ENCODE measurements at places on chromosomes 4 and X.

DNA sequence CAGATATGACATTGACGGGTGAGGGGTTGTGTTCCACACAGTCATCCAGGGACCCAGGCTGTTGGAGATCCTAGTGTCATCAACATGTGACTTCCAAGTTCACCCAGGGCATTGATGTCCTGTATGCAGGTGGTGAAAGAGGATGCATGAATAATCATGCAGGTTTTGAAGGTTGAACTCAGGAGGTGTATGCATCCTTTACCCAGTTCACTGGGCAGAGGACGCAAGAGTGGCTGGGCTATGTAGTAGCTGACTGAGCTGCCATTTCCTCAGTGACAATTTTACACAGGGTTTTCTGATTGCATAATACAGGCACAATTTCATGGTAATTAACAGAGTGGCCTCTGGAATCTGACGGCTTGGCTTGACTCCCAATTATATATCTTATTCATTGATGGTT, 323.0 kb downstream of the HS3ST1 start:
- DNase-seq, result no peak

DNA sequence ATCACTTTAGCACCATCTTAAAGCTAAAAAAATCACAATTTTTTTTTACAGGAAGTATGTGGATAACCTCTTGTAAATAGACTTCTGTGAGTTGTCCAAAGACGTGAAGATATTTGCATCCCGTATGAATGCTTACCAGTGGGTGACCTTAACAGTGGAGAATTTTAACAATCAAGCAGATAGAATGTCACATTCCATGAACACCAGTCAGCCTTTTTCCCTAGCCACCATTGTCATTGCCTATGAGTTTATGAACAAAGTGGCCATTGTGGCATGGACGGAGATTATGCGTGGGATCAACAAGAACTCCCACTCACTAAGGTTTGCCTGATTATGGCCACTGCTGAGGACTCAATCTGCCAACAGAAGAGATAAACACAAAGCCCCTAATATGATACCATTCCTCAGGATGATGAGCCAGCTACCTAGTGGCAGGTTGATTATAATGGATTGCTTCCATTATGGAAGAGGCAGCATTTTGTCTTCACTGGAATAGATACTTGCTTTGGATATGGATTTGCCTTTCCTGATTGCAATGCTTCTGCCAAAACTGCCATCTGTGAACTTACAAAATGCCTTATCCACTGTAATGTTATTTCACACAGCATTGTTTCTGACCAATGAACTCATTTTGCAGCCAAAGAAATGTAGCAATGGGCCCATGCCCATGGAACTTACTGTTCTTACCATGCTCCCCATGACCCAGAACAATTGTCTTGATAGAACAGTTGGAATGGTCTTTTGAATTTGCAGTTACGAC, 830.9 kb upstream of the NDST4 start:
- DNase-seq, result no peak

DNA sequence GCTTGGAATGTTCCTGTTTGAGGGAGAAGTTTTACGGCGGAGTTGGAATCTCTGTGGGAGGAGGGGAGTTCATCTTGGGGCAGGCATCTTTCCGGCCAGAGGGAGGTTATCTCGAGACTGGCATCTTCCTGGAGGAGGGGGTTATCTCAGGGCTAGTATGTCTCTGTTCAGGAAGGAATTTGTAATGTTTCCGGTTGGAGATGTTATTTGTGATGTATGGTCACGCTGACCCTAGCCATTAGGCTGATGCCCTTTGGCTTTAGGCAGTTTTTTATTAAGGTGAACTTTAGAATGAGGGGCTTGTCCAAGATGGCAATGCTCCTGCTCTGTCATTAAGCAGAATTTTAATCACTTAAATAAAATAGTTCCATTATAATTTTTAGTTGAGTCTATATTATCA, 449.7 kb downstream of the PCDH10 start:
- DNase-seq, result no peak

- DNase-seq, result no peak
Observed at GRCh38 chr4:4859799-4860599, 534 bp downstream of the MSX1 start.

- DNase-seq, result no peak
Observed at GRCh38 chr4:2932321-2932950, 30.8 kb downstream of the NOP14 start.

GRCh38 chrX:16604337-16604736, 45.6 kb upstream of the S100G start:
- DNase-seq, result no peak

- DNase-seq, result peak; percentile 19
Observed at GRCh38 chr4:151409470-151410313, 716 bp downstream of the FHIP1A start.

DNA sequence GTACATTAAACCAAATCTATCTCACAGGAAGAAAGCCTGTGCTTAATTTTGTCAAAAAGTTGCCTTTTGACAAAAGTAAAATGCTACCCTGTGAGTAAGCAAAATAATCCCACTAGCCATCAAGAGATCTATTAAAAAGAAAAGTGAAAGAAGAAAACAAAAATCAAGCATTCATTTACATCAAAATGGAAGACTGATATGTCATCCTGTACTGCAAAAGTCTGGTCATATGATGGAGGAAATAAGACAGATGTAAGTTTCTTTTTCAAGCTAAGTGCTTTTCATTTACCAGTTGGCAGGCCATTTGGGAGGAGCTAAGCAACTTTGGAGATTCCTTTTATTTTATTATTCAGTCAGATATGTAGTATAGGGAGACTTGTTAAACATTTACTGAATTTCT, 387.4 kb downstream of the SPOCK3 start:
- DNase-seq, result no peak

DNA sequence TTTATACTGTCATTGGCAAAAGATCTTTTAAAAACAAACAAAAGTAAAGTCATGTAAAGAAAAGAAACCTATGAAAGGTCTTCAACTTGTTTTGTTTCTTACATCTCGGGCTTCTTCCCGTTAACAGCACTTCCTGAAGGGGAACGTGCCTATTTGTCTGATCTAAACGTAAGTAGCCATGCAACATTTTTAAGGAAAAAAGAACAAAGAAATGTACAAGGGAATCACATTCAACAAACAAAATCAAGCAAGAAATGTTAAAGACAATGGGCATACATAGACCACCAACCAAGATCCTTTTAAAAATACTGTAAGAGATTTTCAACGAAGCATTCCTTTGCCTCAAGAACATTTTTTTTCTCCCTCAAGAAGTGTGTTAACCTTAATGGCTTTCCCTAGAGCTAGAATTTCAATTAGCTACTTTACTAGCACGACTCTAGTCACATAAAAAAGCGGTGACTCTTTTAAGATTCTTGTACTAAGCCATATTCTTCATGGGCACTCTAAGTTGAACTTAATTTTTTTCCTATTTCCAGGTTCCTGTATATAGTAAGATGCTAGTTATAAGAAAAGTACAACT, 112.0 kb upstream of the TTC29 start:
- no peak for DNase-seq

DNA sequence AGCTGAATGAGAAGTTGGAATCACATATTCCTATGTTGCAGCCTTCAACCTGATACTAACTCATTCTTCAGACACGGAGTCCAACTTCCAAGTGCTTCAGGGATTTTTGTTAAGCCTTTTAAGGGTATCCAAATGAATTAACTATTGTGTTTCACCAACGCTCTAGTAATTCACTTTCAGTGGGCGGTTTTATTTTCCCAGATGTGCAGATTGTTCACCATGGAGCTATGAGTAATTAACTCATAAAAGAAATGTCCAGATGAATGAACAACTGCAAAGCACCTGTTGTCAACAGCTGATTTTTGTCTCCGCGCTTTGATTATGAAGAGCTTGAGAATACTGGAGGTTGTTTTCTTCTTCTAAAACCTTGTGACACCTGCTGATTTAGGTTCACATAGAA, 187.6 kb downstream of the CBR4 start:
- no peak for DNase-seq

DNA sequence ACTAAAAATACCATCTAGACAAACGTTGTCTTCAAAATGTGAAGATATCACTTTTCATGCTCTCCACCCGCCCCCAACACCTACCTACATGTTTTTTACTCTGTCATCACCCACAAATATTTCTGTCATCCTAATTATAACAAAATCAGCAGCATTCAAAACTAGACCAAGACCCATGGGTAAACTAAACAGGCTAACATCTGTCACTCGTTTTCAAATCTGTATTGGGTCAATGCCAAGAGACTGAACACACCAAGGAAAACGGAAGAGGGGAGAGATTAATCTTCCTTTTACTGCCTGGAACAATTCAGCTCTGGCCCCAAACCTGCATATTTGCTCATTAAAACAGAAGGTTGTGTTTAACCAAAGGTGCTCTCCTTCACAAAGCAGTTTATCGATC, 17.5 kb downstream of the FAM184B start:
- no peak for DNase-seq

- no peak for DNase-seq
Observed at GRCh38 chr4:110963662-110964280, 340.9 kb upstream of the PITX2 start.

- no peak for DNase-seq
Observed at GRCh38 chrX:28205905-28206304, 224.7 kb upstream of the DCAF8L1 start.

DNA sequence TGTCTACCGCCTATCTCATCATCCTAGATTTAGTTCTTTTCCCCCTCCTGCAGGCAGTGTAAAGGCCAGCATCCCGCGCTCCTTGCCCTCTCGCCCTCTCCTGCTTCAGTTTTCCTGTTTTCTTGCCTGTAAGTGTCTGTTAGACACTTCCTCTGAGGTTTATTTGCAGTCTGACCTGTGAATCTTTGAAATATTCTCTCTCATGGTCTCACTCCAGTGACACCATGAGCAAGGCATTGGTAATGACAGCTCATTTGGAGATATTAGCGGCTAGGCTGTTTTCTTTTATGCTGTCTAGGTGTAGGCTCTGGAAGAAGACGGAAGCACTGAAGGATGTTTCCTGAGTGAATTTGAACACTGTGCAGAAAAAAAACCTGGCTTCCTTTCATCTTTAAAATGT, 179.6 kb downstream of the KDR start:
- no peak for DNase-seq

- DNase-seq, result peak; percentile 55
Observed at GRCh38 chrX:129654652-129655546, at the start of gene APLN. TSS of gene APLN (minus strand) at chrX:129654956. CDS start at chrX:129654630, 326 bp downstream.

DNA sequence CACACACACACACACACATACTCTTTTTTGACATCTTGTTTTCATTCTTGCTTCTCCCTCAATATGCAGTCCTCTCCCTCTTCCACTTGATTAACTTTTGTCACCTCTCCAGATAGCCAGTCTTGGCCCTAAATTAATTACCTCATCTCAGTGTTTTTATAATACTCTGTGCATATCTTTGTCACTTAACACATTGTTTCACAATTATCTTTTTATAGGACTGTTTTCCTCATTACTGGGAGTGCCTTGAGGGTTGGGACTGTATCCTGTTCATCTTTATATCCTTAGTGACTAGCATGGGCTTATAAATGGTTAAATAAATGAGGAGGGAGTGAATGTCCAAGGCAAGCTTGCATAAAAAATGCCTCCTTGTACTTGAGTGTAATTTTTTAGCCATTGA, 33.1 kb downstream of the SYNPO2 start:
- no peak for DNase-seq

GRCh38 chr4:140686796-140687195, 69.4 kb downstream of the TBC1D9 start:
- no peak for DNase-seq

GRCh38 chr4:76706581-76706980, 191.4 kb downstream of the SOWAHB start:
- no peak for DNase-seq

DNA sequence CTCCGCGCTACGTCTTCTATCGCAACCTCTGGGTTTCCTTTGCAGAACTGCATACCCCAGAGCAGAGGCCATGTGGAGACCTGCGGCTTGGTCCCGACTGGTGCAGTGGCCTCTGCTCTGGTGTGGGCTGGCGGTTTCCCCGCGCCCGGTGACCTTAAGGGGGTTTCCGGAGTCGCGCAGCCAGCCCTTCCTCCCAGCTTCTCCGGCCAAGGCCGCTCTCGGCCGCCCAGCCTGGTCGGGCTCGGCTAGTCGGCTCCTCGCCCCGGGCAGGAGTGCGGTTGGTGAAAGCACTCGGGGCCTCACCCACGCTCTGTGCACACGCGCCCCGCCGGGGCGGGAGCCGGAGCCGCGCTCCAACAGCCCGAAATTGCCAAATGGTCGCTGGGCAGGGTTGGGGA, 84.9 kb downstream of the BCOR start:
- DNase-seq, result peak; percentile 53

DNA sequence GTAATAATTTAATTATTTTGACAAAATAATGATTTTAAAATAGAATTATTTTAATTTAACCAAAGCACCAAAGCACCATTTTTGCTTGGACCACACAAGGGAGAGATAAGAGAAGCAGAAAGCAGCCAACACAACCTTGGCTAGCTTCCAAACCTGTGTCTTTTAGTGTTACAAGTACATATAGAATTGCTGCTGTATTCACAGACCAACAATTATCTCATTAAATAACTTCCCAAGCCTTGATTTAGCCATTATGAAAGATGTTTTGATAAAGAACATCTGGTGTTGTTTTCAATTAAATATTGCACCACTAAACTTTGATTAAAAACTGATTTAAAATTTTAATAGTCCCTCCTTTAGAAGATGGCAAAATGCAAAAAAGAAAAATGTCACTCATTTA, 14.0 kb upstream of the IGFBP7 start:
- no peak for DNase-seq

DNA sequence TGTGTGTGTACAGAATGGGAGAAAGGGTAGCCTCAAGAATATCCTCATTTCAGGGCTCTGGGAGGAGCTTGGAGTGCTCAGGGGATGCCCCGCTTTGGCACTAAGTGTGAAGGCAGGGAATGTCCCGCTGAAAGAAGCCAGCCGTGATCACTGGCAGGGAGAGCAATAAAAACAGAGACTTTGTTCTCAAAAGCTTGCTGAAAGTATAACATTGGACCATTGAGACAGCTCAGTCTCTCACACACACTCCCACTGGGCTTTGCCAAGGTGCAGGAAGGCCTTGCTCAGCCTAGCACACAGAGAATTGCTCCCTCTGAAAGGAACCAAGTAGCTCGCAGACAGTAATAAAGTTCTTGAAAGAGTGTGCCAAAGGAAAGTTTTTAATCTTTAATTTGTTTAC, 143.8 kb upstream of the SLITRK2 start:
- DNase-seq, result no peak

- no peak for DNase-seq
Observed at GRCh38 chr4:176479767-176480166, 160.0 kb downstream of the SPCS3 start.

- no peak for DNase-seq
Observed at GRCh38 chrX:15216280-15216679, 53.6 kb downstream of the ASB9 start.

DNA sequence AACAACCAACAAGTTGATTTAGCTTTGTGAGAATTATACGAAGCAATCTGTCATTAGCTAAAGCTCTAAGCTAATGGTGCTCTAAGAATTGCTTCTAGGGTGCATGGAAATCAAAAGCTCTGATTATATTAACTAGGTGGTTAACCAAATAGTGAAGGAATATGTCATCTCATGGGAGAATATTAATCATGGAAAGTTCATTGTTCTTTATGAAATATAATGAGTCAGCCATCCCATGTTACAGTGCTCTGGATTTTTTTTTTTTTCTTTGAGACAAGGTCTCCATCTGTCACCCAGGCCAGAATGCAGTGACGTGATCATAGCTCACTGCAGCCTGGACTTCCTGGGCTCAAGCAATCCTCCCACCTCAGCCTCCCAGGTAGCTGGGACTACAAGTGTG, 10.5 kb downstream of the DCAF8L2 start:
- no peak for DNase-seq
